Right ventricle myocardium inferior (tissue), 1 donor: ENCODE measurements at places on chromosomes 3 and 15. TPM values are rescaled to one million over a fixed set of nuclear protein-coding genes. Genes with fewer than 3 reads are reported as not detected.

DNA sequence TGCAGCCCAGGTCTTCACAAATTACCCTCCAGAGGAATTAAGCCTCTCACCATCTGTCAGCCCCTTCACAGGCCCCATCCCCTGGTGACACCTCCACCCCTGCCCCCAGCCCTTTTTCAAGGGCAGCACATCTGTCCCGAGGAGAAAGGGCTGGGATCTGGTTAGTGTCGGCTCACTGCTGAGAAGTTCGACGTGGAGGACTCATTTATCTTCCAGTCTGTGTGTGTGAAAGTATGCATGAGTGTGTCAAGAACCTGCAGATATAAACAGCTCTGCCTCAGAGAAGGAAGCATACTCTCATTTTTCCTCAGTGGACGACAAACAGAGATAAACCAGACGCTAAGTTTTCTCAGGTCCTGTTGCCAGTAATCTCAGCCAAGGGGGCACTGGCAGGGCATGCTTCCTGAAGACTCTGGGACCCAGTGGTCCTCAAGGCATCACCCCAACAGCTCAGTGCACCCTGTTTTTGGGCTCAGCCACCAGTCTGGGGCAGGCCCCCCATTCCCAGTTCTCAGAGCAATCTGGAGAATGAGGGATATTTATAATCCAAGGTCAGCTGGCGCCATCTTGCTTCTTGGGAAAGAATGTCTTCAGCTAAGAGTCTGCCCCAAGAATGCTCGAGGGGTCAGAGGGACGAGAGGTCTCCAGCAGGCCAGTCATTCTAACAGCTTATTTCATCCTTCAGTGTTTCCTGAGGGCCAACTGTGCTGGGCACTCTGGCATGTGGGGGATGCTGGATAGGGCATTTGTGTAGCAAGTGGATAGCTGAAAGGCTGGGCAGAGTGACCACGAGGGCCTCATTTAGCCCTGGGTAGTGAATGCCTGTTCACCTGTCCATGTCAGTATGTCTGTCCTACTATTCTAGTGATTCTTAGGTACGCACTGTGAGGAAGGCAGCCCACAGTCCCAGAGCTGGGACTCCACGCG is 73.6 kb downstream of the ADCY5 start:
- no peak for DNase-seq

- no peak for DNase-seq
Measured at GRCh38 chr3:191686626-191687025, 225.7 kb downstream of the PYDC2 start.

- DNase-seq = no peak
Measured at GRCh38 chr15:68640791-68641331, 62.1 kb downstream of the CORO2B start.

GRCh38 chr3:72906154-72906553 is 18.3 kb downstream of the GXYLT2 start:
- DNase-seq = no peak

DNA sequence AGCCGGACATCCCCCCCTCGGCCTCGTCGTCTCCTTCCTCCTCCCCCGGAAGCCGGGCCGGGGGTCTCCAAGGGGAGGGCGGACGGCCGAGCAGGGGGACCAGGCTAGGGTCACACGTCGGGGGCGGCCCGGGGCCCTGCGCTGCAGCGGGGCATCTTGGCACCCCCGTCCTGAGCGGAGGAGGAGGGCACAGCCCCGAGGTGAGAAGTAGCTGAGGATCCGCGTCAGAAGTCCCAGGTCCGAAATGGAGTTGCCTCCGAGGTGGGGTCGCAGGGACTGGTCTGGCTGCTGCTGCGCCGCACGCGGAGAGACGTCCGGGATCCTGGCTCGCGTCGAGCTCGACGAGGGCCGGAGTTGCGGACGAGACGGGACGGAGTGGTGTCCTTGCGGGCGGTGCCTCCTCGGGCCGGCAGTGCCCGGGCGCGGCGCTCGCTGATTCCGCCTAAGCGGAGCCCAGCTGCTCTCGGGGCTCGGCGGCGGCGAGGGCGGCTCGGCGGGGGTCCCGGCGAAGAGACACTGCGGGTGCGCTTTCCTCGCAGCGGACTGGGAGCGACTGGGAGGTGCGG is at the start of gene ADCY5:
ADCY5 (minus strand) TSS at position 555 of the 566 bp plus-strand sequence; CDS start at position 10, 545 bp downstream.
- no peak for DNase-seq

- DNase-seq = peak; percentile 83
Measured at GRCh38 chr15:74438721-74439316, 5.1 kb upstream of the SEMA7A start.

The FILIP1L gene
- 41.3 TPM for total RNA-seq

- DNase-seq = no peak
Measured at GRCh38 chr3:169542331-169542751, 121.2 kb downstream of the MECOM start.

The RUVBL1 gene
- 21.4 TPM for total RNA-seq

DNA sequence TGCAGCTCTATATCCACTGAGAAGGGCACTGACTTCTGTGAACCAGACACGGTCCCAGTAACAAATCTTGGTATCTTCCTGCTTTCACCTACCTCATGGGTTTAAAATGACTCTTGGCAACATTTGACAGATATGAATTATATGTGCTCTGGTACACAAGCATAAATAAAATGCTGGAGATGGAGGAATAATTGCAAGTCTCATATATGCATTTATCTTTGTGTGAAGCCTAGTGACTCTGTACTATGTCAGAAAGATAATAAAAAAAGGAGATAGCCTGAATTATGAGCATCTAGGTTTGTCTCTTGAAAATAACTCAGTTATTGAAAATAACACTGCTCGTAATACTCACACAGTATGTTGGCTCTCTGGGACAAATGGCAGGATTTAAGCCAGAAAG is 167.1 kb upstream of the CRBN start:
- no peak for DNase-seq

DNA sequence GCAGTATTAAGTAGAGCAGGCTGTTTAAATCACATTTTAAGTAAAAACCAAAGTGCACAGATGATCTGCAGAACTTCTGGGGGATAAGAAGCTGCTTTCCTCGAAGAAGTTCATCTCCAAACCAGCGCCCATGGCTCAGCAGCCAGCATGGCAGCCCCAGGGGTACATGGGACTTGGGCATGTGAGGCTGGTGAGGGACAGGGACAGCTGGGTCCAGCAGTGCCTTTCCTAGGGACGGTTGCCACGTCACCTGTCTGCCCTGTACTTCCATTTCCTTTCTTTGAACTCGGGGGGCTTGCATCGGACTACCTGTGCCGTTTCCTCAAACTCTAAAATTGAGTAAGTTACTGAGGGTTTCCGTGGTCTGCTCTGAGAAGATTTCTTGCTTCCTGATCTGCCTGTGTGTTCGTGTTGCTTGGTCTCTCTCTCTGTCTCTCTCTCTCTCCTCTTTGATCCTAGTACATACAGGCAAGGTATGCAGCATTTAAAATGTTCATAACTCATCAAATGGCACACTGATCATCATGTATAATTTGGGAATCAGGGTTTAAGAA is 67.6 kb downstream of the IGF1R start:
- no peak for DNase-seq

GRCh38 chr3:121819236-121819635 is 15.6 kb downstream of the IQCB1 start:
- DNase-seq = no peak

The RPP14 gene
- total RNA-seq = 23.2 TPM

- no peak for DNase-seq
Measured at GRCh38 chr15:91953432-91953831, 99.9 kb downstream of the SLCO3A1 start.

DNA sequence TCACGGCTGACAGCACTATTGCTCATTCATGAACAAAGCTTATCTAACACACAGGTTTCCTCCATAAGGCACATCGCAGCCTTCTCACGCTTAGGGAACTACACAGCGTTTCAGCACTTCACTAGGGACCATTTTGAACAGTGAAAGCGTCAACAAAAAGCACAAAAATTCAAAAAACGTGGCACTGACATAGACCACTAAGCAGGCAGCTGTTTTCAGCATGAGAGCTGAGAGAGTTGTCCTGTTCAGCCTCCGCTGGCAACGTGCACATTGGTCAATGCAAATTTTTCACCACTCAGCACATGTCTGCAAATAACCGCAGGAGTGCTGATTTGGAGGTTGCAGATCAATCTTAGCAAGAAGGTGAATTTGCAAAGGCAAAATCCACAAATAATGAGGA is 109.2 kb downstream of the LRRK1 start:
- DNase-seq = no peak

DNA sequence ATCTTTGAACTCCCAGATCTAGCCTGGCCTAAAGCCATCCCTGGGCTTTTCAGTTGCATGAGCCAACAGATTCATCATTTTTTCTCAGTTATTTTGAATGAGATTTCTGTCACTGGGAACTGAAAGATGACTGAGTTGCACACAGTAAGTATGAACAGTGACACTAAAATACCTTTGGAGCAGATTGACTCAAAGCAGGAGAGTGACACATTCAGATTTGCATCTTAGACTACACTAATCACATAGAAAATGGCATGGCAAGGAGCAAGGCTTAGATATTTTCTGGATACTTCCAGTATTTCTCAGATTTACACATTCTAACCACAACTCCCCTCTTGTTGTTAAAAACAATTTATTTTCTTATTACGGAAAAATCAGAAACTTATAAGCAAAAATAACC is 32.8 kb downstream of the SEC62 start:
- no peak for DNase-seq

DNA sequence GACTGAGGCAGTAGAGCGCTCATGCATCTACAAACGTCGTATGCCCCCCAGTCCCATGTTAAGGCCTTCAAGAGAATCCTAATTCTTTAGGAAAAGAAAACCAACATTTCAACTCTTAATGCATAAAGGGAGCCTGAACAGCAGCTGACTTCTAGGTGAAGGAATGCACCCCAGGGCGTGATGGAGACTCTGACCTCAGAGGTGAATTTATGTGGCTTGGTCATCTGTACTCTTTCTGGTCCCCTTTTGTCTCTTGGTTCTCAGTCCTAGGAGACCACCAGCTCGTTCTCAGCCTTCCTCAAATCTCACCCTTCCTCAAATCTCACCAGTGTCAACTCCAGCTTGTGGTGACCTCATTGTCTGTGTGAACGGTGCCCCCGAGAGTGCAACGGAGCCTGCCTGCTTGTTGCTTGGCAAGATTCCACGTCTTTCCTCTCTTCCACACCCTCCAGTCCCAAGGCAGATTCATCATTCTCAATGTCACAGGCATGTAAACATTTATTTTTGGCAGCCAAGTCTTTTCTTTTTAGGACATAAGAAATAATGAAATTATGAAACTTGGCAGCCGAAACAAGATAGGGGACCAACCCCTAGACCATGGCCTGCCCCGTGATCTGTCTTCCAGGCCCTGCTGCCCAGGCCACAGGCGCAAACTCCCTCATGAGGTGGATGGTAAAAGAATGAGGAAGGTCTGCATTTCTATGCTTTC is 166.2 kb downstream of the ADAMTS17 start:
- DNase-seq = no peak

DNA sequence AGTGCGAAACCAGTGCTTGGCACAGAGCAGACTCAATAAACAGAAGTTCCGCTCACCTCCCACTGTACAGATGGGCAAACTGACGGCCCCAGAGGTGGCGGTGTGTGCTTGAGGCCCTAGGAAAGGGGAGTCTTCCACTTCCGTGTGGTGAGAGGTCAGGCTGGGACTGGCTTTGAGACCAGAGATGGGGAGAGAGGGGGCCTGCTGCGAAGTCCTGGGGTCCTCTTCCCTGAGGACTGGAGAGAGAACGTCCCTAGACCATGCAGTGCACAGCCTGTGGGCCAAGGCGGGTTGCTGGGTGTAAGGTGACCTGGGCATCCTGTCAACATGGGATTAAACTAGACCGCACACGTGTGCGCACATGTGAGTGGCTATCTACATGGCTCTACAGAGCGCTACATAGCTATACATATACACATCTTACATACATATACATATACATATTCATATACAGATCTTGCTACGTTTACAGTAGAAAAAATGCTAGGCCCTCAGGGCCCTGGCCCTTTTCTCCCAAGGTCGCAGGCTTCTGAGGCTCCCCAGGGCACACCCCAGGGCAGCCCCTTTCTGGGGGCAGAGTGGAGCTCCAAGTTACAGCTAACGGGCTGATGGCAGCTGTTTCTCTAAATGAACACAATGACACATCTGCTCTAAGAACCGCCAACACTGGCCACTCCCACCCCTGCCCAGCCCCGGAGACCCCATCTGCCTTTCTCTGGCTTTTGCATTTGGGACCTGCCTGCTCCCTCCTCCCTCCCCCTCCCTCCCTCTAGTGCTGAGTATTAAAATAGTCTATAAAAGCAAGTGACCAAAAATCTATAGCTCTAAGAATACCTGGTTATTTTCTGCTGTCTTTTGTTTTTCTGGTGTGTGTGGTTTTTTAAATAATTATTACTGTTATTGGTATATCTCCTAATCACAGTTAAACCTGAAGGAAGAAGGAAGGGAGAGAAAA is 47.0 kb downstream of the HCN4 start:
- DNase-seq = no peak

- DNase-seq = no peak
Measured at GRCh38 chr3:60216462-60217075, 1034.7 kb downstream of the FHIT start.

- no peak for DNase-seq
Measured at GRCh38 chr15:98177966-98178592, 217.6 kb downstream of the ARRDC4 start.

The SENP5 gene
- 15.8 TPM for total RNA-seq
